Left colon (tissue), 2 donors: ENCODE measurements at places on chromosomes 7 and 10. TPM values are rescaled to one million over a fixed set of nuclear protein-coding genes. Genes with fewer than 3 reads are reported as not detected.
A peak's percentile ranks its signal among the peaks of the same experiment; 100 is the strongest.

GRCh38 chr10:99827936-99828335 lies 45.5 kb downstream of the ABCC2 start:
- DNase-seq, result no peak

SPDYE2B gene
- total RNA-seq, result not detected

DNA sequence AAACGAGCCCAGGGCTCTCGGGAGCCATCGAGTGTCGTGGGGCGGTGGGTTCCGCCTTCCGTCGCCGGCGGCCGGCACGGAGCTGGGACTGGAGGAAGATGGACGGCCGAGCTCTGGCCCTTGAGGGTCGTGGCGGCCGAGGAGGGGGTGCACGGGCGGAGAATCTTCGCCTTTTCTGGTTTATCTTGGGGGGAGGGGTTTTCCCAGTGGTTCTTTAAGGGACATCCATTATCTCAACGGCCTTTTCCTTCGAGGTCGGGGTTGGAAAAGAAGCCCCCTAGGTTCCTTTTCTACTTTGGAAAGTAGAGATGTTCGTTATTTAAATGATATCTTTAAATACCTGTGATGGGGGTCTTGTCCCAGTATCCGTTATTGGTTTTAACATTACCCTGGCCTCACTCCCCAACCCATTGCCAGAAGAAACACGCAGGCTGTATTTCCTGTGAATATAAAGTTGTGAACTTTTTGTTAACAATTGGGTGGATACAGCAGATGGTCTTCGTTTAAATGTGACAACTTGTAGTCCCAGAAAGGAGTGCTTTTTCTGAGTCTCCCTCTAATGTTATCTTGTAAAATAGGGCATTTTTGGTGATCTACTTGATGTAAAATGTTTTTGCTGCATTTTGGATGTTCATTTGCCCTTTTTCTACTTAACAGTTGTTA lies 765 bp downstream of the CCAR1 start:
- no peak for DNase-seq

WDR86 gene
- 2.8 TPM for total RNA-seq

DNA sequence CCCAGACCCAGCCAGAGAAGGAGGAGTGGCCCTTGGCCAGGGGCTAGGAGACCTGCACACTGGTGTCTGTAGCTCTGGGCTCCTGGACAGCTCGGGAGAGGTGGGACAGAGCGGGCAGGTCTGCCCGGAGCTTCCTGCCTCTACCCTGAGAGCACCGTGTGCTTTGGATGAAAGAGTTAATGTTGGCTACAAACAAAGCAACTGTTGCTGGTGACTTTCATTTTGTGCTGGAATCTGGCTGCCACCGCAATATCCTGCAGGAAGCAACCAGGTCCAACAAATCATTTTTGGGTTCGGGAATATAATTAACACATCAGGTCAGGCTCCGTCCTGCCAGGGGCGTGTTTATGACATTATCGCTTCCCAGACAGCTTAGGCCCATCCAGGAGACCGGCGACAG lies 441.8 kb upstream of the MKI67 start:
- no peak for DNase-seq

GPNMB gene
- 67.8 TPM for total RNA-seq

DNA sequence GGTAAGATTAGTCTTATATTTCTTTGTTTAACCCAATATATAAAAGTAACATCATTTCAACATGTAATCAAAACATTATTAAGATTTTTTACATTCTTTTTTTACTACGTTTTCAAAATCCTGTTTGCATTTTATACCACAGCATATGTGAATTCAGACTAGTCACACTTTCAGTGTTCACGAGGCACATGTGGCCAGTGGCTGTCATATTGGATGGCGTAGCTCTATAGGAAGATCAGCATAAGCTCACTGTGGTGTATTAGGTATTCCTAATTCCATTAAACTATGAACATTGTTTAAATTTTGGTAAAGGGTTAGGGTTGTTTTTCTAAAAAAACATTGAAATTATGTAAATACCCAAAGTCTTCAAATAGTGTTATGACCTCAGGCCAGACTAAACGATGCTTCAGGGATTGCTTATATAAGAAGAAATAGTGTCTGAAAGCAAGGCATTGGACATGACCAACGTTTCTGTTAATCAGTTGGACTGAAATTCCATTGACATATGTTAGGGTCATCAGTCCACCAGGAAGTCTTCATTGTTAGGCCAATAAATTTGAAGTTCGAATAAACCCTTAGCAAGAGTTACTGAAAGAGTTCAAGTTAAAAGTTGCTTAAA lies 97.0 kb downstream of the BICC1 start:
- no peak for DNase-seq

- no peak for DNase-seq
Measured at GRCh38 chr10:124724279-124725027, 19.7 kb downstream of the FAM53B start.

SUV39H2 gene
- total RNA-seq, result 7.9 TPM

GRCh38 chr7:14321947-14322346 lies 332.5 kb upstream of the ETV1 start:
- DNase-seq, result no peak

DNA sequence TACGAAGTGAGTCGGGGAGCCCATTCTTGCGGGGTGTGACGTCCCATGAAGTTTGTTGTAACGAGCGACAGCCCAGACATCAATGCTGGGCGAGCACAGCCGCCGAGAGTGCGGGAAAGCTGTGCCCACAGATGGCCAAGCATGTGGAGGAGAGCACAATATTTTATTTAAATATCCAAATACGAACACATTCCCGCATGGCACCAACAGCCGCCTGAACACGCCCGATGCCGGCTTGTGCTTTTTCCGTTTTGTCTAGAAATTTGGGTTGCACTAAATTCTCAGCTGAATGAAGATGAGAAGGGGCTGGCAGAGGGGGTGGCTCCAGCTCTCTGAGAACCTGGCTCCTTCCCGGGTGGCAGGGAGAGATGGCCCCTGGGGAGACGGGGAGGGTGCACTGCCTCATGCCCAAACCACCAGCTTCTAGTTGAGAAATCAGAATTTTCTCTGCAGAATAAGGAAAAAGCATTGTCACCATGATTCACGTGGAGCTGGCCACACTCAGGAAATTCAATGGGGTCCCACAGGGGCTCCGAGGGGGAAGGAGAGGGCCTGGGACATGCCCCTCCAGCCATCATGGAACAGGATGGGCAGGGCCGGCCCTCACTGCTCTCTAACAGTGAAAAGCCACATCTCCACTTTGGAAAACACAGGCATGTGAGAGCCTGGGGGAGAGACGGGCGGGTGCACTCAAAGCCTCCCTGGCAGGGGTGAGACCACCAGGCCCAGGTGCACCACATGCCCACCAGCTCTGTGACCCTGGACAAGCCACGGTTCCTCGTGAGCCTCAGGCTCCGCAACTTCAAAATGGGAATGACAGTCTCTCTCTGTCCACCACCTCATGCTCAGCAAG lies 48.3 kb downstream of the EBF3 start:
- DNase-seq, result no peak

SFTPA2 gene
- 3.5 TPM for total RNA-seq

GRCh38 chr7:32347244-32347828 lies 142.8 kb downstream of the LSM5 start:
- DNase-seq, result peak; percentile 41

GRCh38 chr7:150717814-150718420 lies 1.5 kb downstream of the GIMAP1 start:
- DNase-seq, result no peak

SCART1 gene
- 2.1 TPM for total RNA-seq

GIMAP6 gene
- 6.4 TPM for total RNA-seq

DNA sequence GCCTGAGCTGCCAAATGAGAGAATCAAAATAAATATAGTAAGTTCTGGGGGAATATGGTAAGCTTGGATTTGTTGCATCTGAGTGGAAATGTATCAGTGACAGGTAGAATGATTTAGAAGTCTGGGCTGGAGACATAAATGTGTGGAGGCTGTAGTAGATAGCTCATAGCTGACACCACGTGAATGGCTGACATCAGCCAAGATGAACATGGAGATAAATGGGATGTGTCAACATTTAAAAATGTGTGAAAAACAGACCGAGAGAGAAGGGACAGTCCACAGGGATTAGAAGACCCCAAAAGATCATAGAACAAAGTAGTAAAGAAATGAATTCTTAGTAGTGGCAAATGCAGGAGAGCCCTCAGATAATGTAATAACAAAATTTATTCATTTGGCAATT lies 40.9 kb downstream of the NAMPT start:
- no peak for DNase-seq

DNA sequence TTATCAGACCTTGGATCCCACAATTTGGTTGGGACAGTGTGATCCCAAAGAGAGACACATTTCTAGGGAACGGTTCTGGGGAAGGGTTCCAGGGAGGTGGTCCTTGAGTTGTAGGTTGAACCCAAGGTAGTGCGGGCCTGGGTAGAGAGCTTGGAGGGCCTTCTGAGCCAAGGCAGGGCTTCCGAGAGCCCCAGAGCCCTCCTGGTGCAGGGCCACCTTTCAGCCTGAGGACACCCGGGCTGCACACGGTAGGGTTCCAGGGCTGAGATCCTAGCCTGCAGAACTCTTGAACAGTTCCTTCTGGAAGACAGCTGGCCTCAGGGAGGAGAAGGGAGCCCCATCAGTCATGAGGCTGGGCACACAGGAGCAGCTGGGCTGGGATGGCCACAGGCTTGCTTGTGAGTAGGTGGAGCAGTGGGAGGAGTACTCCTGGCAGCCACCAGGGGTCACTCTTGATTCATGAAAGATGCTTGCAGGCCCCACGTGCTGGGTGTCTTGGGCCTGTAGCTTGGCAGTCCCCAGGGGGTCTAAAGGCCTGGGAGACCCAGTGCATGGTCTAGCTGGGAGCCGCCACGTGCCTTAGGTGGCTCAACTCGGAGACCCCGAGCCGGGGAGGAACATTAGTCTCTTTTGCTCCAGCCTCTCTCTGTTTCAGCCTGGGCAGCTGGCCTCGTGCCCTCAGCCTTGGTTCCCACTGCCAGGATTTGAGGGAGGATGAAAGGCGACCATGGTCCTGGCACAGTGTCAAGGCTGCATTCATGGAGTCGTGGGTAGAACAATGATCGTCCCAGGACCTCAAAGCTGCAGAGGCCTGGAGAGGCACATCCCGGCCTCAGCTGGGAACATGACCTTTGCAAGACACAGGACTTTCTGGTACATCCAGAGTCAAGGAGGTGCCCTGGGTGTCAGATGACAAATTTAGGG lies 381.6 kb downstream of the TYW1 start:
- DNase-seq, result peak; percentile 65

DNA sequence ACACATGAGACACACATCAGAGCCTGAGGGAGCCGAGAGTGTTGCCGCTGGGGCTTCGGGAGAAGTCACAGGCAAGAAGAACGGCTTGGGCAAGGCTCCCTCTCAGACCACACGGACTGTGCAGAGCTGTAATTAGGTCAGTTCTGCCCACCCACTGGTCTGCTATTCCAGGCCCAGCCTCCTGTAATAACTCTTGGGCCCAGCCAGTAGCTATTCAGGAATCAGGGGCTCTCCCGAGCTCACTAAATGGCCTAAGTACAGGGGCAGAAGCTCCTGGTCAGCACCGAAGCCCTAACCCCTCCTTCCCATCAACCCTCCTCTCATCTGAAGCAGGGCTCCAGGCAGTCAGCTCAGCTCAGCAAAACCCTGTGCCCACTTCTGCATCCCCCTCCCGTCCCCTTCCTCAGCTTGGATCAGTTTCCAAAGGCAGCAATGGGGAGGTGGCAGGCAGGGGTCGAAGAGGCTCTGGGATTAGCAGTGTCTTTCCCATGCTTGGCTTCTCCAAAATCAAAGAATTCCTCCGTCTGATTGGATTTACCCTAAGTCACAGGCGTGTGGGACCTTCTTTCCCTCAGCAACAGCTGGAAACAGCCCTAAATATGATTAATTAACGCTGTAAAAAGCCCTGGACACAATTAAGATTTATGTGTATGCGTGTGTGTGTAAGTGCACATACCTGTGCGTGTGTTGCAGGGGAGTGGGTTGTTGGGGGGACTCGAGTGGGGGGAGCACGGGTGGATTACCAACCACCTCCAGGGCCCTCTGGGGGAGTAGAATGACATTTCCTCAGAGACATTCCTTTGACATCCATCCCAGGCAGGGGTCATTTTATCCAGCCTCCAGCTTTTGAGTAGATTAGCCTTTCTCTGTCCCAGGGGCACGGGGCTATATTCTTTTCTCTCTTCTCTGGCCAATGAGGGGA lies 48.4 kb upstream of the BTRC start:
- no peak for DNase-seq

CHST3 gene
- total RNA-seq, result 2.7 TPM

RINT1 gene
- 17.6 TPM for total RNA-seq

PAX4 gene
- total RNA-seq, result 0.98 TPM

DNA sequence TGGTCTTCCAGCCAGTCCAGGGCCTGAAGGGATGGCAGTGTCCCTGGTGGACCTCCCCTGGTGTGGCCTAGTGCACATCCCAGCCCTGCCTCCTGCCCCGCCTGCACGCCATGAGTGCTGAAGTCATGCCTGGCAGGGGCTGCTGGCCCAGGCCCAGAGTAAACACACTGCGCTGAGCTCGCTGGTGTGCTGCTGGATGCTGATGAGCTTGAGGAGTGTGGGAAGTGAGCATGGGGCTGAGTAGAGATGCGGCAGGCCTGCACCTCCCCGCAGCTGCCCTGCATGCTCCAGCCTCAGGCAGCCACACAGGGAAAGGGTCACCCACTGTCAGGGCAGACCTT lies 43.2 kb downstream of the HTRA1 start:
- peak; percentile 81 for DNase-seq

PRKAR2B gene
- 9.6 TPM for total RNA-seq

DNA sequence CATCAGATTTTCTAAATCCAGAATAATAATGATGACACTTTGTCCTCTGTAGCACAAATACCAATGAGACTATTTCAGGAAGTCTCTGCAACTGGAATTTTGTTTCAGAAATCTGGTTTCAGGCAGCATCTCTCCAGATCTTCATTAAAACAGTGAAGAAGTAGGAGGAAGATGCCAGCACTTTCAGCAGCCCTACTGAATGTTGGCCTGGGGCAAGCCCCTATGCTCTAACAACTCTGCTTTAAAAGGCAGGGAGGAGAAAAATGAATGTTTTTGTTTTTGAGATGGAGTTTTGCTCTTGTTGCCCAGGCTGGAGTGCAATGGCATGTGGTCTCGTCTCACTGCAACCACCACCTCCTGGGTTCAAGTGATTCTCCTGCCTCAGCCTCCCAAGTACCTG lies 7.2 kb upstream of the CAV1 start:
- no peak for DNase-seq
